Stimulated activated naive CD8-positive, alpha-beta T cell treated with anti-CD3 and anti-CD28 coated beads, Interleukin-15, Interleukin-2, amounts not matched to agents 100 U/mL and 50 U/mL, for 24 hours (primary cell): ENCODE measurements at places on chromosomes 12 and 14.

GRCh38 chr12:54282949-54283593 is 2.5 kb downstream of the HNRNPA1 start:
- peak; percentile 42 for DNase-seq

DNA sequence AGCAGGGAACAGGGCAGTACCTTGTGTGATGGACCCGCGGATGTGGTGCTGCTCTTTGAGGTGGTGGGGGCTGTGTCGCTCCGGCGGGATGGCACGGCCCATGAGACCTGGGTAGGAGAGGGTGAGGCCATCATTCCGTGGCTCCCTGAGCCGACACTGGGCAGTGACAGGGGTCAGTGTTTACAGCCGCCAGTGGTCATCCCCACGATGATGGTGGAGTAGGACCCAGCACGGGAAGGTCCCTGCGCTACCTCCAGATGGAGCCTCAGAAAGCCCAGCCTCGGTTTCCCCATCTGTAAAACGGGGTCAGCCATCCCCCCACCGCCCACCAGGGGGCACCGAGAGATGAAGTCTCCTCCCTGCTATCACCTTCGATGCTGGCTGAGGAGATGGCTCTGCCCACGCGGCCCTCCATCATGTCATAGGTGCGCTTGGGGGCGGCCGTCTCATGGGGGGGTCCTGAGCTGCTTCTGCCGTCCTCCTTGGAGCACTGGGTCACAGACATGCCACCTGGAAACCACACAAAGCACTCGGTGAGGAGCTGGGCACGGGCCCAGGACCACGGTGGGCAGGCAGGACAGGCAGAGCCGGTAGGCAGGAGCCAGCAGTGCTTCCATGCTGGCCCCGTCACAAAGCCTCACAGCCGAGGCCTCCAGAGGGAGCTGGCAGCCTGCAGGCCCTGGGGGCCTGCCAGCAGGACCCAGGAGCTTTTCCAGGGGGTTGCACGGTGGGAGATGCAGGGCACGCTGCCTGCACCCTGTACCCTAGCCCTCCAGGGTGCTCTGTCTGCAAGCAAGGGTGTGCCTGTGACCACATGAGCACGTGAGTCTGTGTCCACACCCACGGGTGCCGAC is 53.1 kb downstream of the RFLNA start:
- peak; percentile 41 for DNase-seq

DNA sequence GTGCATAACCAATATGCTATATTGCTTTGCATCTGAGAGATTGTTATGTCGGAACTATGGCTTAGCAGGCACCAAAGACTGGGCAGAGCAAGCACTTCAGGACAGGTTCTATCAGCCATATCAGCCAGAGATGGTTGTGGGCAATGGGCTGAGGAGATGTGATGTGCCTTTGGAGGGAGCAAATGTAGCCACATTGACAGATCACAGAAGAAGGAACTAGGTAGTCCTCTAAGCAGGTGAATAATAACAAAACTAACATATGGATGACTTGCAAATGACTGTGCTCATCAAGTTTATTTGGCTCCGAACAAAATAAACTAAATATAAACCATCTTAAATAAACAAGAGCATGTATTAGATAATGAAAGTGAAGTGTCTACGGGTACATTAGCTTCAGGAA is 291.7 kb downstream of the RMST start:
- DNase-seq: no peak

- peak; percentile 59 for DNase-seq
Measured at GRCh38 chr12:89709995-89710872, 1.6 kb upstream of the ATP2B1 start.

DNA sequence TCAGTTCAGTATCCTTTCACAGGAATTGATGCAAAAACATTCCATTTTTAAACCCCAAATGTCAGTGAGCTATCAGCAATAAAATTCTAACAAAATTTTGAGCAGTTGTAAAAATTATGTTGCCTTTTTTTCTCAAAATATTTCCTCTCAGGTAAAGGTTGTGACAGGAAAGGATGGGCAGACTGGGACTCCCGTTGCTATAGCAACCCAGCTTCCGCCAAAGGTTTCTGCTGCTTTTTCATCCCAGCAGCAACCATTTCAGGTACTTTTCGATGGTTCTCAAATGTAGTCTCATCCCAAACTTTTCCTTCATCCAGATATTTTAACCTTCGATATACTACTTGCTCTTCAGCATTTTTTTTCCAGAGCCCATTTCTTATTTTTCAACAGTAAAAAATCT is 13.6 kb downstream of the EP400 start:
- DNase-seq: no peak

DNA sequence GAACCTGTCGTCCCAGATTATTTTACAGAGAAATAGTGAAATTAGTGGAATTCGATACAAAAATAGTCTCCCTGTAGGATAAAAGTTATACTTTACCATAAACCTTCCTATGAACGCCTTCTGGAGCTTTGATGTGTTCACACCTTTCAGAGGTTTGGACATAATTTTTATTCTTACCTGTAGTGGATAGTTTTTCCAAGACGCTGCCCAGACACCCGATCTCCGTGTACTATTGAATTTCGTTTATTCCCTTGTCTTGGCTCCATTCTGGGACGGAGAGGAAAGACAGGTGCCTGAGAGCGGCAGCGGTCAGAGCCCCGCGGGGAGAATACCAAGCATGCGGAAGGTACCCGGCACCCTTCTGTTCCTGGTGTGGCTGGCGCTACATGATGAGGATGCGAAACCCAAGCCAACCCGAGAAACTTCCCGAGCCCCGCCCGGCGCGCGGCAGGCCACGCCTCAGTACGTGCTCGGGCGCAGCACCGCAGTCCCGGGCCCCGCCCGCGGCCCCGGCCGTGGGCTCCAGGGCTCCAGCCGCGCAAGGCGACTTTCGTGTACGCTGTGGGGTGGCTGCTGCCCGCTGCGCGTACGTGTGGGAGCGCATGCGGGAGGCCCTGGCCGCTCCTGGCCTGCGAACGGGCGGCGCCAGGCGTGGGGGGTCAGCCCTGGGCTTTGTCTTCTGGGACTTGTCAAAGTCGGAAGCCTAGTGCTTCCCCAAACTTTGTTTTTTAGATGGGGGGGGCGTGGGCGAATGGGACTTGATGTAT is 11.3 kb upstream of the SNAPC1 start:
- peak; percentile 90 for DNase-seq

DNA sequence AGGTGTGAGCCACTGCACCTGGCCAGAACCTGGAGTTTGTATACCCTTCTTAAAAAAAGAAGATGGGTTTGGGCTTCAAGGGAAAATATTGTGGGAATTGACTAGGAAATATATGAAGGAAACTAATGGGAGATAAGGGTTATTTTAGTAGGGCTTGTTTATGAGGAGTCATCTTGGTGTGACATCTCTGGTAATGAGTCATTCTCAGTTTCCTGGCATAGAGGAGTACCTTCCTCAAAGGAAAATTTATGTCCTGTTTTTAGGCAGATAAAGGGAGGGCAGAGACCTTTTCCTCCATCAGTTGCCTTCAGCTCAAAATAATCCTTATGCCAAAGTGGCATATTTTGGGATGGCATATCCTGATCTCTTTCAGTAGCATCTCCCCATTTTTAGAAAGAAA is 30.6 kb upstream of the NFKBIA start:
- no peak for DNase-seq

DNA sequence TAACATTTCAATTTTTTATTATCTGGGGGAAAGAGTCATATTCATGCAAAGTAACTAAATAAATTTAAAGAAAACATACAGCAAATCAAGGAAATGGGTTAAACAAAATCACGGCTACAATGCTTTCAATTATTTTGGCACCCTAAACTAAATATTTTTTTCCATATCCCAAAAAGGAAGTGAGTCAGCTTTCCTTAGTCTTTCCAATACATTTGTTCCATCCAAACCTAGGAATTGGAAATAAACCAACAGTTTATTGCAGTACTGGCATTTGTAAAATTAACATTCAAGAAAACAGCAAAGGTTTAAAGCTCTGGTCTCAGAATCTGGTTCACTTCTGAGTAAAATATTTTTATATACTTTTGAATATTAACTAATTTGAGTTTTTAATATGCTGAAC is 89.2 kb downstream of the BCL2L14 start:
- no peak for DNase-seq

DNA sequence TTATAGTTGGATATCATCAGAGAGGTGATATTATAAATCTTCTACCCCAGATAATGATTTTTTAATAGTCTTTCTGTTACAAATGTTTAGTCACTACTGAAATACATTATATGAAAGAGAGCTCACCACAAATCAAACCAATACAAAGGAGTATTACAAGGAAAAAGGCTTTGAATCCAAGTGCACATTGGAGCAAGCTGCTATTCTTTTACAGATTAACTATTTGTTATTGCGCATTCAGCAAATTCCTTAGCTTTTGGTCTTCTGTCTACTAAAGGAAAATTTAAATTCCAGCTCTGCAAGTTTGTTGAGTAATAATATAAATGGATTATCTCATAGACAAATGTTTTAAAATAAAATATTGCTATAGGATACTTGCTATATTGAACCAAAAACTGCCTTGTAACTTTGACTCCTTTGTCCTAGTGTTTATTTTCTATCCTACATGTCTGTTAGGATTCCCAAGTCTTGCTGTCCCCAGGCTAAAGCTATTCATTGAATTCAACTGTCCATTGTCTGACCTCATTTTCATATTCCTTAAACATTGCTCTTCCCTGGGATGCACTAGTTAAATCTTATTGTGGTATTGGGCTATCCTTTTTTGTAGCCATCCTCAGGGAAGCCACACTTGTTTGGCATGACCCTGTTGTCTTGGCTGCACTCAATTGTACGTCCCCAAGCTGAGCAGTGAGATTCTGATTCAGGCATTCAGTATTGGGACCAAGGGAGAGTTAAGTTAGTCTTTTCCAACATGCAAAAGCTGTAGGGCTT is 41.5 kb downstream of the PDE3A start:
- no peak for DNase-seq

DNA sequence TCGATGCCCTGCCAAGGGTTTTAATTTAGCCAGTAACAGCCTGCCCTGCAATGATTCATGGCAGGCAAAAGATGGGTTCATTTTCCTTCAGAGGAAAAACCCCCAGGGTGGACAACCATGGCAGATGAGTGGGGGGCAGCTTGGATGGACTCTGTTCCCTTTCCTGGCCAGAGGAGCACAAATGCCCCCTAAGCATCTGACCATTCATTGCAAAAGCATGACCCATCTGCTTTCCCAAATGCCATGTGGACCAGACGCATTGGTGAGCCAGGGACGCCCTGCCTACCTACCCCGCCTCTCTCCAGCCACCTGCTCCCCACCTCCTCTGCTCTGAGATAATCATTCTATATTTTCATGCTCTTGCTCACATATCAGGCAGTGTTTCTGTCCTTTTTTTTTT is 281.9 kb downstream of the DPF3 start:
- DNase-seq: no peak

DNA sequence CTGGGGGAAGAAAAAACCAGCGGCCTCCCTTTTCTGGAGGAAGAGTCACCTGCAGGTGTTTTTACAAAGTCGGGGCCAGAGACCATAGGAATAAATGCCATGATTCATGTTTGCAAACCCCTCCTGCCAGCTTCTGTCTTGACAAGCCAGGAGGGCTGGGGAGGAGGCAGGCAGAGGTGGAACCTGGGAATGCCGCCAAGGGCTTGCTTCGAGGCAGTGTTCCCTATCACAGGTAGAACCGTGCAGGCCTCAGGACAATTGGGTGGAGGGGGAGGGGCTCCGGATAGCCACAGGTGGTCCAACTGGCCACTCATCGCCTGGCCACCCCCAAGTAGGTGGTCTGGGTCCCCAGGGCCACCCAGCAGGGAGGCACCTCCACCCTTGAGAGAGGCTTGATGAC is 14.2 kb upstream of the DLK1 start:
- no peak for DNase-seq

- no peak for DNase-seq
Measured at GRCh38 chr12:116039081-116039480, 238.4 kb downstream of the MED13L start.

DNA sequence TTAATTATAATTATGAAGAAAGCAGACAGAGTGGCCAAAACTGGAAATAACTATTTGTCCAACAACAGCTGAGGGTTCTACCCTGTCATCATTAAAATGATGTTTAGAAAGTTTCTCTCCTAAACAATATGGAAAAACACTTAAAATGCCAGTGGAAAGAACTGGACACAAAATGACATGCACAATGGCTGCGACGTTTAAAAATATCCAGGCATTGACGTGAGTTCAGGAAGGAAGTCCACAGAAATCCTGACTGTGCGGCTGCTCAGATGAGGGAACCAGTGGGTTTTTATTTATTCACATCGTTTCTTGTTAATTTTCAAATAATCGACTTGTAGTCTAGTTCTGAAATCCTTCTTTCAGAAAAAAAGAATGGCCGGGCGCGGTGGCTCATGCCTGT is 58.3 kb downstream of the CCNK start:
- no peak for DNase-seq

DNA sequence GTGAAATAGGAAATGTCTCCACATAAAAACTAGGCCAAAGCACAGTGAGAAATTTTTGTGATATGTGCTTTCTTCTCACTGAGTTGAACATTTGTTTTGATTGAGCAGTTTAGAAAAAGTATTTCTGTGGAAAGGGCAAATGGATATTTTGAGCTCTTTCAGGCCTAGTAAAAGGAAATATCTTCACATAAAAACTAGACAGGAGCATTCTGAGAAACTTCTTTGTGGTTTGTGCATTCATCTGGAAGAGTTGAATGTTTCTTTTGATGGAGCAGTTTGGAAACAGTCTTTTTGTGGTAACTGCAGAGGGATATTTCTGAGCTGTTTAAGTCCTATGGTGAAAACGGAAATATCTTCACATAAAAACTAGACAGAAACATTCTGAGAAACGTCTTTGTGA is 582.7 kb upstream of the ALG10B start:
- no peak for DNase-seq

DNA sequence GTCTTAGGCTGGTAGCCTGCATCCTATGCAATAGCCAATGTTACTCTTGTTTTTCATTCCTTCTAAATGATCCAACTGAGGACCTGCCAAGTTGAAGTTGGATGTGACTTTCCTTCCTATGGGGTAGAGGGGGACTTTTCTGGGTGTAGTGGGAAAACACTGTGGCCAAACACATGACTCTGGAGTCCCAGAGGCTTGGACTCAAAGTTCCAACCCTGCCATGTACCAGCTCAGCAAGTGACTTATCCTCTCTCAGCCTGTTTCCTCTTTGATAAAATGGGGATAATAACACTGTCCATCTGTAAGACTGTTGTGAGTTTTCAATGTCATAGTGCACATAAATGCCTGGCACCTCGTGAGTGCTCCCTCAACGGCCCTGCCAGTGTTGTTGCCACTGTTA is 97.0 kb downstream of the ZFP36L1 start:
- no peak for DNase-seq

- DNase-seq: no peak
Measured at GRCh38 chr14:73168274-73168673, 32.0 kb downstream of the PSEN1 start.

DNA sequence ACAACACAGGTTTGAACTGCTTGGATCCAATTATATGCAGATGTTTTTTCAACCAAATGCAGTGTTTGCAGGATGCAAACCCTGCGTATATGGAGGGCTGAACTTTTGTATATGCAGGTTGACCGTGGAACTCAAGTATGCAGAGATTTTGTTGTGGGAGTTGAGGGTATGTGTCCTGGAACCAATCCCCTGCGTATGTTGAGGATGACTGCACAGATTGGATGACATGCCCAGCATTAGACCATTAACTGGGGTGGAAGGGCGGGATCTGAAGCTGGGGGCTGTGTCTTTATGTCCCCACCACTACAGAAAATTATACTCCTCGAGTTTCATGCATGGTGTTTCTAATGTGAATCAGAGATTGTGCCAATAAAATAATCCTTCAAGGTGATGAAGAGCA is 162.2 kb upstream of the RMST start:
- DNase-seq: no peak

- DNase-seq: no peak
Measured at GRCh38 chr14:59101476-59101875, 87.0 kb upstream of the DAAM1 start.
